ENCODE measurements at places on chromosomes 2 and 18.

- H3K36me3 ChIP-seq, result no peaks in the 10 kb centered on the region
- DNase-seq, result peak; percentile 37
- H3K4me1 ChIP-seq, result no peaks in the 10 kb centered on the region
- H3K4me3 ChIP-seq, result no peak overlapping the region
- no peaks in the 10 kb centered on the region for H3K27me3 ChIP-seq
- no peak overlapping the region for H3K27ac ChIP-seq
These were observed 66.1 kb downstream of the CIB4 start for GRCh38 chr2:26574900-26575560.

DNA sequence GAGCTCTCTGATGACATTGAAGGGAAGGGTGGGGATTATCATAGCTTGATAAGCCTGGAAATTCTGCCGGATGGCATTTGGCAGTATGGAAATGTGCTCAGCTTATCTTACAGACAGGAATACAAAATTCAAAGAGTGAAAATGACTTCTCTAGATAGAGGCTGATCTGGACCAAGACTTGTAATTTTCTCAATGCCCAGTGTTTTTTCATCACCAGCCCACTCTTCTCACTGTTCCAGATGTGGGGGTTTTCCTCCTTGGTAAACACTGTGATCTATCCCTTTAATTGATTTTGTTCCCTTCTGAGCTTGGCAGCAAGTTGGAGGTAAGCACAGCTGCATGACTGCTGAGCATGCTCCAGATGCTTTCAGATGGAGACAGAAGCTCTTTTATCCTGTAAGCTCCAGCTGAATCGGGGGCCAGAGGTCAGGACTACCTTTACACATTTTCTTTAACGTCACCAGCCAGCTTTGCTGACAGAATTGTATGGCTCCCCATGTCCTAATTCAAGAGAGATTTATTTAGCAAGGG is 287.4 kb upstream of the TCF4 start:
- H3K36me3 ChIP-seq, result no peaks in the 10 kb centered on the region
- DNase-seq, result no peak

GRCh38 chr18:2985628-2986027 is 27.3 kb downstream of the LPIN2 start:
- H3K27ac ChIP-seq, result no peak overlapping the region
- no peaks in the 10 kb centered on the region for H3K27me3 ChIP-seq
- H3K36me3 ChIP-seq, result no peaks in the 10 kb centered on the region
- no peaks in the 10 kb centered on the region for H3K4me1 ChIP-seq
- no peak for DNase-seq

DNA sequence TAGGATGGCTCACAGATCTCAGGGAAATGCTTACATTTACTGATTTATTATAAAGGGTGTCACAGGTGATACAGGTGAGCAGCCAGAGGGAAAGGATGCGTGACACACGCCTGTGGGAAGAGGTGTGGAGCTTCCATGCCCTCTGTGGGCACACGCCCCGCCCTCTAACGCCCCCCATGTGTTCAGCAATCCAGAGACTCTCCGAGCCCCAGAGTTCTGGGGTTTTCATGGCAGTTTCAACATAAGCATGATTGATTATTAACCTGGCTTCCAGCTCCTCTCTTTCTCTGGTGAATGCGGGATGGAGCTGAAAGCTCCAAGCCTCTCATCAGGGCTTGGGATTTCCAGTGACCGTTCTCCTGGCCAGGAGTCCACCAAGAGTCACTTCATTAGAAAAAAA is 34.3 kb upstream of the ODC1 start:
- H3K36me3 ChIP-seq, result no peaks in the 10 kb centered on the region
- H3K4me3 ChIP-seq, result no peak overlapping the region
- no peak for DNase-seq
- H3K4me1 ChIP-seq, result no peaks in the 10 kb centered on the region

- no peaks in the 10 kb centered on the region for H3K36me3 ChIP-seq
- no peaks in the 10 kb centered on the region for H3K27me3 ChIP-seq
- no peak overlapping the region for H3K4me3 ChIP-seq
- no peak overlapping the region for H3K27ac ChIP-seq
- no peak for DNase-seq
These were observed 276.5 kb upstream of the NRP2 start for GRCh38 chr2:205405752-205406151.

DNA sequence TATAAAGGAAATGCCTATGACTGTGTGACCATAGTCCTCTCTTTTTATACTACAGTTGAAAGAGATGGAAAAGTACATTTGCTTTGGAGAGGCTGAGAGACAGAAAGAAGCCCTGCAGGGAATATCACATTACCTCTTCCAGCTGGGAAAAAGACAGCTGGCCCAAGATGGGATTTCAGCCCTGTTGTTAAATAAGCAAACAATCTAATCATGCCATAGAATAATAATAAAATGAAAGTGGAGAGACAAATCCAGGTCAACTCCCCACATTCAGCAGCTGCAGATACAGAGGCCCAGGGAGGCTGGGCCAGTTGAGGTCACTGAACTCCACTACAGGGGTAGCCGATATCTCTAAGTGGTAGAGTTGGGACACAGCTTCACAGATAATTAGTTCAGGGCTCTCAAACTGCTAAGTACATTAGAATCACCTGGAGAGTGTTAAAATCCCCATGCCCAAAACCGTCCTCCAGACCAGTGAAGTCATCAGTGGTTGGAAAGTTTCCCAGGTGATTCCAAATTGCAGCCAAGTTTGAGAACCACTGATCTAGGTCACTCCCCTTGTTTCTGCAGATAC is 81.9 kb downstream of the MOGAT1 start:
- no peaks in the 10 kb centered on the region for H3K4me1 ChIP-seq
- no peak for DNase-seq
- H3K27ac ChIP-seq, result no peak overlapping the region
- H3K27me3 ChIP-seq, result no peaks in the 10 kb centered on the region
- H3K4me3 ChIP-seq, result no peak overlapping the region

DNA sequence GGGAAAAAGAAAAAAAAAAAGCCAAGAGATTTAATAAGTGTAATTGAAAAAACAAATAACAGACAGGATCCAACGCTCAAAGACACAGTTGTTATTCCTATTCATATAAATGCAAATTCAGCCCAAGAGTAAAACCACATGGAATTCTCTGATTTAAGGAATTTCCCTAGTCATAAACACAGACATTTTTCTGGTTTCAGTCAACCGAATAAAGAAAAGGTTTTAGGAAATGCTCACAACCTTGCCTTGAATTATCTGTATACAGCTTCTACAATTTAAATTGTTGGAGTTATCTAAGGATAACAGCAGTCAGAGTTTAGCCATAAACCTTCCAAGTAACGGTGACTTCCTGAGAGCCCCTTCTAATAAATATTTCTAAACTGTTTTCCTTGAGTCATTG is 122.7 kb downstream of the VWC2L start:
- H3K36me3 ChIP-seq, result no peaks in the 10 kb centered on the region
- H3K27ac ChIP-seq, result no peak overlapping the region
- no peaks in the 10 kb centered on the region for H3K4me1 ChIP-seq
- DNase-seq, result no peak
- H3K4me3 ChIP-seq, result no peak overlapping the region
- no peaks in the 10 kb centered on the region for H3K27me3 ChIP-seq

DNA sequence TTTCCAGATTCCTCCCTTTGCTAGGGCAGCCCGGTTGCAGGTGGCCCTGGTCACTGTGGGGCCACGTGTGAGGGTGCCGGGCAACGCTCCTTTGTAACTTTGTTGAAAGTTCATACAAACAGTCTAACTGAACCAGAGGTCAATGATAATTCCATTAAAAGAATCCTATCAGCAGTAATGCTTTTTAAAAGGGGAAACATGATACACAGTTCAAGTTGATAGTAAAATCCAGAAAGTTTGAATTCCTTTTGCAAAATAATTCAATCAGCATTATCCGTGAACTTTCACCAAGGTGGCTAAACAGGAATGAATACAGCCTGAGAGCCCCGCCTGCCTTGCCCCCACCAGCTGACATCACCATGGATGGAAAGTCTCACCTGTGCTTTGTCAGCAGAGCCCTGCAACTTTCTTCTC is 166.2 kb downstream of the ACKR3 start:
- DNase-seq, result no peak
- no peaks in the 10 kb centered on the region for H3K4me1 ChIP-seq
- H3K27ac ChIP-seq, result no peak overlapping the region
- H3K36me3 ChIP-seq, result no peaks in the 10 kb centered on the region

DNA sequence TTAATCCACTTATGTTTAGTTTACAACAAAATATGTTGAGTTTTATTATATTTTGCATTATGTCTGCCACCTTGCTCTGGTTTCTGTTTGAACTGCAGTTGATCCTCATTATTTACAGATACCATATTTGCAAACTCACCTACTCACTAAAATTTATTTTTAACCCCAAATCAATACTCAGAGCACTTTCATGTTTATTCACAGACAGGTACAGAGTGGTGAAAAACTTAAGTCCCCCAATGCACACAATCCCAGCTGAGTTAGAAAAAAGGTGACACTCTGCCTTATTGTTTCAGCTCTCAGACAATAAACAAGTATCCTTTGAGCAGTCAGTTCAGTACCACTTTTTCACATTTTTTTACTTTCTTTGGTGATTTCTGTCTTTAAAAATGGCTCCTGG is 13.7 kb downstream of the GCG start:
- H3K27ac ChIP-seq, result no peak overlapping the region
- DNase-seq, result no peak
- no peaks in the 10 kb centered on the region for H3K27me3 ChIP-seq

DNA sequence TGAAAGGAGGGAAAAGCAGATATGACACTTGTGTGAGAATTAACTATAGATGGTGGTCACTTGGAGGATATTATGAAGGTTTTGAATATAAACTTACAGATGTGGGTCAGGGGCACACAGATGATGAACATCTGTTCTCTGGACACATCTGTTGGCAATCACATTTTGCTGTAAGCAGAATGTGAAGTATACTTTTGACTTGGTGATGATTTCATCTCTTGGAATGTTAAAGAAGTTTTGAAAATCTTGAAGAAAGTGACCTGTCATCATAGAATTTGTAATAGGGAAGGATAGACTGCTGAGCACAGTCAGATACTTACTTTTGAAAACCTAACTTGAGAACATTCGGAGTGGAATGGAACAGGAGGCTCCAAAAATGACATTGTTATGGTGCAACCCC is 40.2 kb downstream of the PIKFYVE start:
- H3K4me3 ChIP-seq, result no peak overlapping the region
- H3K36me3 ChIP-seq, result peaks cover 49% of the 10 kb centered on the region
- no peak overlapping the region for H3K27ac ChIP-seq
- H3K4me1 ChIP-seq, result no peaks in the 10 kb centered on the region

DNA sequence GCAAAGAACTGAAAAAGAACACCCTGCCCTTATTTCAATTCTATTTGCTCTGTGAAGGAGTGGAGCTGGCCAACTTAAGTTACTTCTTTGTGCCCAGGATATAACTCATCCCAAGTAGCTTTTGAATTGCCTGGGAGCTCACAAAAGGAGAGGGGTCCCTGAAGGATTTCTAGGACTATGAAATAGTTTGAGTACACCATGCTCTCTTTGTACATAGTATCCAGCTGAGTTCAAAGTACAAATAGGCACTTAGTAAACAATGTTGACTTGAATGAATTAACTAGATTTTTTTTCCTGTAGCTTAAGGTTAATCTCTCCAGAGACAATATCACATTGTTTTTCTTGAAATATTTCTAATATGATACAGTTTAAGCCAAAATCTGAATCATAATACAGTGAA is 47.7 kb downstream of the ZC3H15 start:
- H3K36me3 ChIP-seq, result no peaks in the 10 kb centered on the region
- H3K27me3 ChIP-seq, result no peaks in the 10 kb centered on the region
- H3K4me3 ChIP-seq, result no peak overlapping the region

DNA sequence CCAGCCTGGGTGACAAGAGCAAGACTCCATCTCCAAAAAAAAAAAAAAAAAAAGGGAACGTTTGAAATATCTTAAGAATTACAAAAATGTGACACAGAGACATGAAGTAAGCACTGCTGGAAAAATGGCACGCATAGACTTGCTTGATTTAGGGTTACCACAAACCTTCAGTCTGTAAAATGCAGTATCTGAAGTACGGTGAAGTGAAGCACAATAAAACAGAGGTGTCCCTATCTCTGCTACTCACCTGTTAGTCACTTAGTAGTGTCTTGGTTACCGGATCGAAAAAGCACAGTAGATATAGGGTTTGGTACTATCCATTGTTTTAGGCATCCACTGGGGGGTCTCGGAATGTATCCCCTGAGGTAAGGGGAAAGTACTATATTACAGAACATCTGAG is 11.6 kb upstream of the GREB1L start:
- H3K27me3 ChIP-seq, result no peaks in the 10 kb centered on the region
- DNase-seq, result no peak
- H3K4me3 ChIP-seq, result no peak overlapping the region
- no peaks in the 10 kb centered on the region for H3K4me1 ChIP-seq
- H3K27ac ChIP-seq, result no peak overlapping the region
- H3K36me3 ChIP-seq, result no peaks in the 10 kb centered on the region

DNA sequence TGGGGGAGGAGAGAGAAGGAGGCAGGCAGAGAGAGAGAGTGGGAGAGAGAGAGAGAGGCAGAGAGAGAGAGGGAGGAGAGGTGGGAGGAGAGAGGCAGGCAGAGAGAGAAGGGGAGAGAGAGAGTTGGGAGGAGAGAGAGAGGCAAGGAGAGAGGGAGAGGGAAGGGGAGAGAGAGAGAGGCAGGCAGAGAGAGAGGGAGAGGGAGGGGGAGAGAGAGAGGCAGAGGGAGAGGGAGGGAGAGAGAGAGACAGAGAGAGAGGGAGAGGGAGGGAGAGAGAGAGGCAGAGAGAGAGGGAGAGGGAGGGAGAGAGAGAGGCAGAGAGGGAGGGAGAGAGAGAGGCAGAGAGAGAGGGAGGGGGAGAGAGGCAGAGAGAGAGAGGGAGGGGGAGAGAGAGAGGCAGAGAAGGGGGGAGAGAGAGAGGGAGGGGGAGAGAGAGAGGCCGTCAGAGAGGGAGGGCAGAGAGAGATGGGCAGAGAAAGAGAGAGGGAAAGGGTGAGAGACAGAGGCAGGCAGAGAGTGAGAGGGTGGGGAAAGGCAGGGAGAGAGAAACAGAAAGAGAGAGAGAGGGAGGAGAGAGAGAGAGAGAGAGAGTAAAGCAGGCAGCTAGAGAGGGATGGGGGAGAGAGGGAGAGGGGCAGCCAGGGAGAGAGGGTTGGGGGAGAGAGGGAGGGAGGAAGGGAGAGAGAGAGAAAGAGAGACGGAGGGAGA is 122.2 kb upstream of the PXDN start:
- H3K27me3 ChIP-seq, result no peaks in the 10 kb centered on the region
- no peaks in the 10 kb centered on the region for H3K4me1 ChIP-seq
- no peaks in the 10 kb centered on the region for H3K36me3 ChIP-seq
- no peak for DNase-seq
- no peak overlapping the region for H3K4me3 ChIP-seq
- no peak overlapping the region for H3K27ac ChIP-seq

GRCh38 chr2:34909992-34910705 is 1311.0 kb upstream of the FAM98A start:
- no peak overlapping the region for H3K4me3 ChIP-seq
- H3K4me1 ChIP-seq, result no peaks in the 10 kb centered on the region
- no peaks in the 10 kb centered on the region for H3K27me3 ChIP-seq
- no peak overlapping the region for H3K27ac ChIP-seq
- no peaks in the 10 kb centered on the region for H3K36me3 ChIP-seq

- no peaks in the 10 kb centered on the region for H3K27me3 ChIP-seq
- H3K27ac ChIP-seq, result no peak overlapping the region
- H3K36me3 ChIP-seq, result no peaks in the 10 kb centered on the region
- no peak for DNase-seq
These were observed 311.9 kb downstream of the TXNL1 start for GRCh38 chr18:56326336-56327072.

GRCh38 chr18:48011926-48012465 is 81.5 kb upstream of the SMAD2 start:
- no peaks in the 10 kb centered on the region for H3K36me3 ChIP-seq
- peak; percentile 19 for DNase-seq
- no peak overlapping the region for H3K27ac ChIP-seq
- H3K4me3 ChIP-seq, result no peak overlapping the region
- no peaks in the 10 kb centered on the region for H3K27me3 ChIP-seq

All from Peyer's patch (tissue), 4 donors.